ENCODE measurements at places on chromosomes 5 and 9. TPM values are rescaled to one million over a fixed set of nuclear protein-coding genes. Genes with fewer than 3 reads are reported as not detected.
A peak's percentile ranks its signal among the peaks of the same experiment; 100 is the strongest.

GRCh38 chr9:35603506-35603985, 1.5 kb upstream of the TESK1 start:
- DNase-seq, result peak; percentile 70

DNA sequence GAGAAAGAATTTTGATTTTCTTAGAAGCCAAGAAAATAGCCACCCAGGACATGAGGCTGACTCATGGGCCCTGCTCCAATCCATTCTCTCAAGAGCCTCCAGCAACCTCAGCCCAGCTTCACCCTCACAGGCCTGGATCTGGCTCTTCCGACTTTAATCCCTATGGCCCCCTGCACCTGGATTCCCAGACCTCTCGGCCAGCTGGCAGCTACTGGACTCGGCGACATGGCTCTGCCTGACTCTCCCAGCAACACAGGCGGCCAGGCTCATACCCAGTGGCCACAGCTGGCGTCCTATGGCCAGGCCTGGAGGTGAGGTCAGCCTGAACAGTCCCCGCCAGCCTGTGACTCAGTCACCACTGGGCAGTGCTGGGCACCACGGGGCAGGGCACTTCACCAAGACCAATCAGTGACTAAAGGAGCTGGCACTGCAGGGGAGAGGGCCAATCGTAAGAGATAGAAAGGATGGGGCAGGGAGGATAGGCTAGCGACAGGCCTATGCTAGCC, 6.2 kb upstream of the PDLIM4 start:
- DNase-seq, result no peak

DNA sequence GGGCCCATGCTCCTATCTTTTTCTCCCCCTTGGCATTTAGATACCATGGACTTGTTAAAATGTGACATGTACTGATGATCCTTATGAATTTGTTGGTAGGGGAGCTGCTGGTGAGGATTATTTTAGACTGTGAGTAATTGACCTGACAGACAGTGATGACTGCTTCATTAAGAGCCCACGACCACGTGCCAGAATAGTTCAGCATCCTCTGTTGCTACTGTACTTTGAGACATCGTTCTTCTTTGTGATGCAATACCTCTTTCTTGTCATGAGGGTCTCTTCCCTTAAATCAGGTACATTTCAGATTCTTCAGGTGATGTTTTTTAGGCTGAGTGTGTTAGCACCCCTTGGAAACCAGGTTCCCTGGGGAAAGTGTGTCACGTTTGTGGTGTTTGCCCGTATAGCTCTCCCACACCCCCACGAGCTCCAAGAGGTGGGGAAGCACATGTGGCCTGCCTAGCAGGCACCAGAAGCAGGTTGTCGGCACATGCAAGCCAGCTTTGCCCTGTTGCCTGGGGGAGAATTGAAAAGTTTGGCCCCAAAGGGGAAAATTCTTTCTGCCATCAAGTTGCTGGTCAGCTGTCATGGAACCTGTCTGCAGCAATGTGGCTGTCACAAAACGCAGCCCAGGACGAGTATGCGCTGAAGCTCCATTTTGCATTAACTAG, 25.1 kb downstream of the QRFP start:
- DNase-seq, result no peak

DNA sequence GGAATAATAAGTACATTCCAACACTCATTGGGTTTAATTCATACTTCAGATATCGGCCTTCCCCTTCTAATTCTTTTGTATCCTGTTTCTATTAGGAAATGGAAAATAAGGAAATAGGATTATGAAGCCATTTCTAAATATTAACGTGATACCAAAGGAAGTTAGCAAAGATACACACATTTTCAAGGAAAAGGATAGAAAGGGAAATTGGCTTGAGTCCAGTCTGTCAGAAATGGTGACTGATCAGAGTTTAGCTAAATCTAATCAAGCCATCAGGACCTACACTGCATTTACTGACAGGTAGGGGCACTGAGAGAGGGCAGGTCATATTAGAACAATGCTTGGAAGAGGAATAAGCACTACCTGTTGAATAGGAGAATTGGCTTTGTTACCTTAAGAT, 3.1 kb downstream of the TRPM3 start:
- DNase-seq, result no peak

DNA sequence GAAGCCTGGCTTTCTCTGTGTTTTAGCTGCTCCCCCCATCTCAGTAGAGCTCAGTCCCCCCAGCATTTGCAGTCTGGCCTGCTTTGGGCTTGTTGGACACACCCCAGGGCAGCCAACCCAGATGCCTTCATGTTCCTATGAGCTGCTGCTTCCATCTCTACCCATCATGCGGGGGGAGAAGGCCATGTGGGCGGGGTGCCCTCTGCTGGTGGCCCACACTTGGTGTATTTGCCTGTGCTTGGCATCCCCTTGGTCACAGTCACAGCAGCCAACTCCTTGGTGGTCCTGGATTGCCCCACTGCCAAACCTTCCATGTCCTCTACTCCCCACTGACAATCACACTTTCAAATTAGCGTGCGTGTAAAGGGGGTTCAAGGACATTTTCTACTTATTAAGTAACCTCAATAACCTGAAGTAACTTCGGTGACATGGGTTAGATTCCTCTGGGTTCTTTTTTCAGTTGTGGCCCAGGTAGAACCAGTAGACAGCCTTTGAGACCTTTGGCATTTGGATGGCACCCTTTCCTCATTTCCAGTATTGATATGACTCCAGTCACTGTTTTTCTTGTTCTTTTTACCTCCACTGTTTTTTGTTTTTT, 42.8 kb downstream of the SNX30 start:
- DNase-seq, result peak; percentile 79

DNA sequence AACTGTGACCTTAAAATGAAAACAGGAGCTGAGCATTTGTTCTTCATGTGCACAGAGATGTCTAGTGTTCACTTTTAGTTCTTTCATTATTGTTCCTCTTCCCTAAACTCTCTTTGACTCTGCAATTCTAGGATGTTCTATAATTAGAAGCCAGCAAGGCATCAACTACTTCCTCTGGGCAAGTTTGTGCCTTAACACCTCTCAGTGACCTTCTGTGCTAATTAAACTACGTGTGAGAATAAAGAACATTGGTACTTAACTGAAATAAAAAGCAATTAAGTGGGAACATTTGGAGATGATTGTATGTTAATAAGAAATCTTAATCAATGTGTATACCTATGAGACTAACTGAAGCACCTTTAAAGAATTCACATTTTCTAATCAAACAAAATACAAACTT, 242.8 kb downstream of the RASEF start:
- no peak for DNase-seq

- DNase-seq, result no peak
Observed at GRCh38 chr5:32814620-32815019, 103.5 kb downstream of the NPR3 start.

- peak; percentile 61 for DNase-seq
Observed at GRCh38 chr9:2116073-2116472, 100.9 kb downstream of the SMARCA2 start.

GRCh38 chr5:171523781-171524180, 104.3 kb downstream of the FGF18 start:
- DNase-seq, result no peak

GRCh38 chr9:71858102-71858798, 52.7 kb downstream of the ABHD17B start:
- no peak for DNase-seq

GRCh38 chr9:127233550-127233949, 31.0 kb upstream of the GARNL3 start:
- DNase-seq, result no peak

DNA sequence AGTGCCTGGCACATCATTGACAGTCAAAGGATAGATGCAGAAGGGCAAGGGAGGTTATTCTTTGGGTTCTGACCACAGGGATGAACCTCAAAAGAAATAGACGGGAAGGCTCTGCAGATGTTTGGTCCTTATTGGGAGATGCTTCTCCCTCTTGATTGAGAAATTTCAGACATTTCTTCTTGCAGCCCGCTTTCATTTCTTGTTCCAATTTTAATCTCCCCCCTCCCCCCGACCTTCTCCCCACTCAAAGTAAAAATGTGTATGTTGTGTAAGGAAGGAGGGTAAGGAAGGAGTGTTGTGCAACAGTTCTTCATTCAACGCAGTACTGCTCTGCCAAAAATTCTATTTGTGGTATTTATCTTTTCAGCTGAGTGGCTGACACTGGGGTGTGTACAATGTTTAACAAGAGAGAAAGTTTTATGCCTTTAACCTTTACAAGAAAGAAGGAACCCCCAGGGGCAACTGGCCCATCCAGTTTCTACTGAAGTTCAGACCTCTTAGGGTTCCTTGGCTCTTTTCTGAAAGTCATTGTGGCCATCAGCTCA, 46.3 kb upstream of the TNFSF15 start:
- DNase-seq, result no peak

GRCh38 chr5:170097934-170098333, 7.8 kb upstream of the FOXI1 start:
- no peak for DNase-seq

DNA sequence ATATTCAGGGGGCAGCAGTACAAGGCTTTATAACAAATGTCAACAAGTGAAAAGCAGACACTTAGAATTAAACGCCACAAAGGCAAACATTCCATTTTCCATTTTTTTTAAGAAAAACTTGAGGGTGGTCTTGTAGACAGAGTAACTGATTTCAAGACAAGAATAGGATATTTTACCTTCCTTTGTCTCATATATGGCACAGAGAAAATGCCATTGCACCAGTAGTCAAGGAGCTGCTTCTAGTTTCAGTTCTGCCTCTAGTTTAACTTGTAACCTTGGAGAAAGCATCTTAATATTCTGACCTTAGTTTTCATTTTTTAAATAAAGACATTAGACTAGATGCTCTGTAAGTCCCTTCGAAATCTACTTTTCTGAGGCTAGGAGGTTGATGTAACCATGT, 355.3 kb upstream of the KCNN2 start:
- DNase-seq, result no peak

GRCh38 chr9:88824711-88825110, 166.6 kb upstream of the S1PR3 start:
- no peak for DNase-seq

ADAMTS12 gene
- polyA plus RNA-seq, result 4.9 TPM

KCNIP1 gene
- polyA plus RNA-seq, result 5.9 TPM

OR1Q1 gene
- not detected for polyA plus RNA-seq

SLC36A2 gene
- 1.5 TPM for polyA plus RNA-seq
